ENCODE measurements at places on chromosomes 1 and 21.

GRCh38 chr1:196535727-196536126 is 72.5 kb downstream of the KCNT2 start:
- no peak for DNase-seq

GRCh38 chr1:208157769-208158168 is 86.4 kb downstream of the PLXNA2 start:
- DNase-seq: no peak

DNA sequence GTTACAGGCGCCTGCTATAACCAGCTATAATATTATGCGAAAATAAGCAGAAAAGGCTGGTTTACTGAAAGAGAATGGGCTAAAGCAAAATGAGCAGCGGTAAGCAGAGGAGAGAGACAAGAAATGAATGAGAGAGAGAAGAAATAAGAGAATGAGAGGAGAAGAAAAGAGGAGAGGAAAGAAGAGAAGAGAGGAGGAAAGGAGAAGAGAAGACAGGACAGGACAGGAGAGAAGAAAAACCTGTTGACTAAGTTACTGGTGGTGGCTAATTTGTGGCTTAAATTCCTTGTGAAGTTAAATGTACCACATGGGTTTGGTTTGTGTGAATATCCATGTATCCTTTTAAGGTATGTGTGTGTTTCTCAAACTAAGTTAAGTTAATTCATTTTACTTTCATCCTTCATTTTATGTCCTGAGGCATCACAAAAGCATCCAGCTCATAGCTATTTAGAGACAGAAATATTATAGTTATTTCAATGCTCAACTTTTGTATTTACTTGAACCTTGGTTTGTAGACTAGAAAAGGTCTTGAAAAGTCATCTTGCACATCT is 3.1 kb upstream of the DDR2 start:
- no peak for DNase-seq

DNA sequence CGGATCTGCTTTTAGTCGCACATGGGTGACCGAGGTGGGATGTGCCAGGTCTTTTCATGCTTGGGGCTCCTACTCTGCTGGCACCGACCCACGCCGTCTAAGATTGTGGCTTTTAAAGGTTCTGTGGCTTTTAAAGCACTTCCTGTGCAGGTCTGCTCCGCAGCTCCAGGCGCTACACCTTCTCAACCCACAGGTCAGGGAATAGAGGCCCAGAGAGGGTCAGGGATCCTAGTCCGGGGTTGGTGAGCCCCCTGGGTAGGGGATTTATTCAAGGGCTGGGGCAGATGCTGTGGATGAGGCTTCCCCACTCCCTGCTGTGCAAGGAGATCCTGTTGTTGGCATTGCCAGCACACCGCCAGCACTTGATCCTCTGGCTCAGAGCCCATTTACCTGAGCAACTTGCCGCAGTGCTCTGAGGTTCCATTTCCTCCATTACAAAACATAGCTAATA is 212.8 kb upstream of the RAB4A start:
- no peak for DNase-seq

GRCh38 chr1:21874778-21875547 is 62.1 kb downstream of the HSPG2 start:
- no peak for DNase-seq

DNA sequence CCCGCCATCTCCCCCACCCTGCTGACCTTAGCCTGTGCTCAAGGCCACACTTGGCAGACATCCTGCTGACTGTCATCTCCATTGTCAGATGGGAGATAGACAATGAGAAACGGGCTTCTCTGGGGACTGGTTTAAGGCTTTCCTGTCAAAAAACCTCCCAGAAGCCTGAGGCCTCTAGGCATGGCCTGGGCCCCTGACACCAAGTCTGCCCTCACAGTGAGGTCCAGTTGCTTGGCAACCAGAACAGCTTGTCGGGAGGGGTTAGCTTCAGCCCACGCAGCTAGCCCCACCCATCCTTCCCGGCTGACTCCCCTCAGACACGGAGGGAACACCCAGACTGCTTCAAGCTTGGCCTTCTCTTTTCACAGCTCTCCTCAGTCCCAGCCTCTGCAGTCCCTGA is 11.0 kb downstream of the PLEKHA6 start:
- DNase-seq: no peak

DNA sequence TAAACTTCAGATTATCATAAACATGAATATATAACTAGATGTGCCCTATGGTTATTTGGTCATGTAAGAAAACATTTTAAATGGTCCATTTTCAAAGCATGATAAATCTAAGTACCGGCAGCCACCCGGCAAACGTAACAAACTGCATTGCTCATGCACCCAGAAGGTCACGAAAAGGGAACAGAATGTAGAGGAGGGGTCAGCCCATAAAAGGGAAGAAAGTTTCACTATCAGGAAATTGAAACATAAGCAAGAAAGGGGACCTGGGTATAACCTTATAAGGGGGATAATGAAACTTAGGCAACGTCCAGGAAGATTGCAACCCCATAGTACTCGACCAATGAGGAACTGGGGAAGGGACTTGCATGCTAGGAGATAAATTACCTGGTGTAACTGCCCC is 421.2 kb upstream of the ZRANB2 start:
- DNase-seq: no peak

DNA sequence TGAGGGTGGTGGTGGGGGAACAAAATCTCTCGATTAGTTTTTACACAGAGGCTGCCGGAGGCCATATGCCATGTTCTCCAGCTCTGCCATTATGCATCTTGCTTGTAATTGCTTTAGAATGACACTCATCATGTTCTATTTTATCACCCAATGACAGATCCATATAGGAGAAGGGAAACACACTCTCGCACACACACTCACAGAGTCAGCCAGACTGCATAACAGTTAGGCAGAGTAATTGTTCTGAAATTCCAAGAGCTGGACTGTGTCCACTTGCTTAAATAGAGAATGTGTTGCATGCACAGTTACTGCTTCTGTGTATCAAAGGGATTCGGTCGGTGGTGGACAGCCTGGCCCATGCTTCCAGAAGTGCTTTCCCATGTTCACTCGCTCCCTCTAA is 30.6 kb downstream of the KCND3 start:
- DNase-seq: no peak

GRCh38 chr1:25771221-25772114 is 28.5 kb upstream of the SELENON start:
- no peak for DNase-seq

DNA sequence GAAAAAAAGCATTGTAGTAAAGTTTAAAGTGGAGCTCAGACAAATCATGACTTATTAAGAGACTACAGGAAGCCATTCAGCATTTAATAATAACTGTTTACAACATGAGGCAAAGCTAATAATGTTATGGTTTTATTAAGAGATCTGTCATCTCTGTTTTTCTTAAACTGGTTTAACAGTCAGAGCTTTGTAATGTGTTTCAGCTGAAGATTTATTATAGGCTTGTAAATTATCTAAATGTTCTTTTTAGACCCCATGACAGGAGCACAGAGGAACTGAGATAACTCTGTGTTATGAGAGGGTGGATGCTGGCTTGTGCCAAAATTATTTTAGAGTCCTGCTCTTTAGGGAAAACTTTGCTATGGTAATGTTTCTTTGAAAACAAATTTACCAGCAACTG is 38.0 kb upstream of the RWDD3 start:
- no peak for DNase-seq

DNA sequence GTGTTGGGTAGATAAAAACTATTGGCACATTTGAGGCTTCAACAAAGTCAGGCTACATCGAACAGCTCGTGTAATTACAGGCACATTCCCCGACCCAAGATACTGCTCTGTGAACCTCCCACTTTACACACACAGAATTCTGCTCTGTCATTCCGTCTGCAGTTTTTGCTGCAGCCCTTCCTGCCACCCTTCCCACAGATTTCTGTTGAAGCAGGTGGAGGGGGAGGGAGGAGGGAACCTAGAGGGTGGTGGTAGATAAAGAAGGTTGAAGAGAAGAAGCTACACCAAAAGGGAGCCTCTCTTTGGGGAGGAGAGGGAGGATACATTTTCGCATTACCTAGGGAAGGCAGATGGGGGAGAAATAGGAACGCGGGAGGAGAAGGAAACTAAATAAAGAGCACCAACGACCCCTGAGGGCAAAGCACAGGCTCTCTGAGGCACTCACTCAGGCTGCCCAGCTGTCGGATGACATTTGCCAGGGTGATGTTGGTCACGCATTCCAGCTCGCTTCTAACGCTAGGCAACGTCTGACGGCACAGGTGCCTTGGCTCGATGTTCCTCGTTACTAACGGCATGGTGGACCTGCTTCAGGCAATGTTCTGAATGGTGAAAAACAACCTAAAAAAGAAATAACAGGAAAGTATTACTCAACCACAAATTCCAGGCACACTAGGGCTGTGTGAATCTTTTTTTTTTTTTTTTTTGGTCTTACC is 36.0 kb downstream of the GPR3 start:
- no peak for DNase-seq

Data from activated CD8-positive, alpha-beta memory T cell treated with anti-CD3 and anti-CD28 coated beads, Interleukin-2, amount 50 U/mL, for 48 hours (primary cell).